Cortex of kidney (tissue), 1 donor: ENCODE measurements at places on chromosomes 12 and 14.

DNA sequence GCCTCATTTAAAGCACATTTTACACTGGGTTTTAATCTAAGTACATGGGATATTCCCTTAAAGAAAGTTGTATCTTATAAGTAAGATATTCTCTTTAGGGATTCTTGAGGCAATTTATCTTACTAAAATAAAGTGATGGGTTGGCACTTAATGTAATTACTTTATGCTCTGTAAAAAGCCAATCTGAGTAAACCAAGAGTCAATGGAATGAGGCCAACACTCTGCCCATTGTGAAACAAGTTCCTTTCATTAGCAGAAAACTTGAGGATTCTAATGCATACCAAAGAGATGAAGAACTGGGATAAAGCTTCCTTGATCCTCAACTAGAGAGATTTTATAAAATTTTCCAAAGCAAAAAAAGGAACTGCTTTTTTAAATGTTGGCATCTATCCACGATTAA is 121.2 kb downstream of the METTL25 start:
- DNase-seq = no peak

GRCh38 chr12:21553329-21553675 is 27.2 kb downstream of the SPX start:
- DNase-seq = no peak

- no peak for DNase-seq
Measured at GRCh38 chr14:29925101-29925722, 2.4 kb downstream of the PRKD1 start.

GRCh38 chr12:56084958-56085543 is 5.1 kb downstream of the ERBB3 start:
- DNase-seq = no peak

GRCh38 chr14:48723841-48724495 is 862.2 kb downstream of the RPS29 start:
- DNase-seq = no peak

GRCh38 chr12:94616203-94616729 is 34.1 kb downstream of the TMCC3 start:
- DNase-seq = no peak

DNA sequence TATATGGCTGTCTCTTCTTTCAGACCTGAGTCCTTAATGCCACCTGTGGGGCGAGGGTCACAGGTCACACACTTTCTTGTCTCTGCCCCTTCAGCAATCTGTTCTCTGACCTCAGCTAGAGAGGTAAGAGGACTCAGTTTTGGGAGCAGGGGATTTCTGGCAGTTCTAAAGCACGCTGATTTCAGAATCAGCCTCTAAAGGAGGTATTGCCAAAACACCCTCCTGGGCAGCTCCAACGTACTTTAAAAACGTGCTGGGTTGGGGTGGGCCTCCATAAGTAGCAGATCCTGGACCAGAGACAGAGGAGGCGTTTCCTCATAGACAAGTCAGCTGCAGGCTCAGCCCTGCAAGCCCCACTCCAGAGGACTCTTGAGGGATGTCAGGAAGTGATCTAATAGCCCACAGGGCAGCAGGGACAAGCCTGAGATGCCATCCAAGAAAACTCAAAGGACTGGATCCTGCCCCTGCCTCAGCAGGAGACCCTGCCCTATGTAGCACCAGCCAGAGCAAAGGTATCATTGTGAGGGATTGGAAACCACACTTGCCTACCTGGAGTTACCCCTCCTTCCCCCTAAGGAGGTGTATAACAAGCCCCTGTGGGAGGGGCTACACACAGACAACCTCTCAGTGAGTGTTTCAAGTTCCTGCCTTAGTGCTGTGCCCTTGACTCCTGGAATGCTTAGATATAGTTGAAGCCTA is 8.5 kb downstream of the CTDSP2 start:
- no peak for DNase-seq

DNA sequence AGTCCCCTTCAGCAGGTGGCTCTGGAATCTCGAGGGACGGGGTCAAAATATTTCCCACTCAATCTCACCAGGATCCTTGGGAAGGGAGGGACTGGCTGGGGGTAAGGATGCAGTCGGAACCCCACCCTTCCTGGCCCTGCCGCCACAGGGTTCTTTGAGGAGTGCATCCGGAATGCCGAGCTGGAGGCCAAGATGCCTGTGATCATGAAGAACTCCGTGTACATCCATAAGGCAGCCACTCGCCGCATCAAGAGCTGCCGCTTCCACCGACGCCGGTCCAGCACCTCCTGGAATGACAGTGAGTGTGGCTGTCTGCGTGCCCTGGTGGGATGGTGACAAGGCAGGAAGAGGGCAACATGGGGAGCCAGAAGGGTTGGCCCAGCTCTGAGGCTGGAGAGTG is 43.1 kb downstream of the PLEKHD1 start:
- DNase-seq = no peak

DNA sequence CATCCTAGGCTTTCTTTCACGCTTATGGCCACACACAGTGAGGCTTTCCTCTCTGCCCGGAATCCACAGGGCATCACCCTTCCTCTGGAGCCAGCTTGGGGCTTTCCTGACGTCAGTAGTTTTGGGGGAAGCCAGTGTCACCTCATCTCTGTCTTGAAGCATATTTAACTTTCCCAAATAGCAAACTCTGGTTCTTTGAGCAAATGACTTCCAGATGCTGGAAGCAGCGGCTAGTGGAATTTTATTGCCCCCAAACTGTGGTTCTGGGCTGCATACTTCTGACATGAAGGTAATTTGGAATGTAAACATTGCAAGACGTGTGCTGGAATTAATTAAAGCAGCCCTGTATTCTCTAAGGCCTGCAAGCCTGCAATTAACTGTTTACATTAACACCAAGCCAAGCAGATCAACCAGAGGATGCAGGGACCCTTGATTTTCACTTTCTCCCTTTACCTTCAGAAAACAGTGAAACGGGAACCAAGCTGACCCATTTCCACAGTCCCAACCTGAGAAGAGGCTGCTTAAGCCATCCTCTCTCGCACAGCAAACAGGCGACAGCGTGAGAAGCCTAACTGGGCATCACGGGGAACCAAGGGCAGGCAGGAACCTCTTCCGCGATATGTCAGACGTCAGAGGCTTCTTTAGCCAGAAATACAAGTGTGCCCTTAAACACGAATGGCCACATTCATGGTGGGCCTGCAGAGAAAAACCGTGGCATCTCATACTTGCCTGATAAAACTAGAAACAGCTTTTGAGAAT is 258.4 kb downstream of the CACNA1C start:
- no peak for DNase-seq

DNA sequence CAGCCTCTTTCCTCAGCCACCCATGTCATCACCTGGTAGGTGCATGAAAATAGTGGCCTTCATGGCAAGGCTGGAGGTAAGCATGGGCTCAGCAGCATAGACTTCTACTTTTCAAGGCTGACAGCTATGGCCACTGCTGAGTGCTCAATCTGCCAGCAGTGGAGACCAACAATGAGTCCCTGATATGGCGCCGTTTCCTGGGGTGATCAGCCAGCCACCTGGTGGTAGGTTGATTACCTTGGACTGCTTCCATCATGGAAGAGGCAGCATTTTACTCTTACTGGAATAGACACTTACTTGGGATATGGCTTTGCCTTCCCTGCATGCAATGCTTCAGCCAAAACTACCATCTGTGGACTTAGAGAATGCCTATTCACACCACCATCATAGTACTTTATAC is 39.5 kb upstream of the USP44 start:
- no peak for DNase-seq

- no peak for DNase-seq
Measured at GRCh38 chr14:90495357-90496276, 98.8 kb downstream of the CALM1 start.

GRCh38 chr12:120710805-120711296 is 593 bp downstream of the UNC119B start:
- no peak for DNase-seq

DNA sequence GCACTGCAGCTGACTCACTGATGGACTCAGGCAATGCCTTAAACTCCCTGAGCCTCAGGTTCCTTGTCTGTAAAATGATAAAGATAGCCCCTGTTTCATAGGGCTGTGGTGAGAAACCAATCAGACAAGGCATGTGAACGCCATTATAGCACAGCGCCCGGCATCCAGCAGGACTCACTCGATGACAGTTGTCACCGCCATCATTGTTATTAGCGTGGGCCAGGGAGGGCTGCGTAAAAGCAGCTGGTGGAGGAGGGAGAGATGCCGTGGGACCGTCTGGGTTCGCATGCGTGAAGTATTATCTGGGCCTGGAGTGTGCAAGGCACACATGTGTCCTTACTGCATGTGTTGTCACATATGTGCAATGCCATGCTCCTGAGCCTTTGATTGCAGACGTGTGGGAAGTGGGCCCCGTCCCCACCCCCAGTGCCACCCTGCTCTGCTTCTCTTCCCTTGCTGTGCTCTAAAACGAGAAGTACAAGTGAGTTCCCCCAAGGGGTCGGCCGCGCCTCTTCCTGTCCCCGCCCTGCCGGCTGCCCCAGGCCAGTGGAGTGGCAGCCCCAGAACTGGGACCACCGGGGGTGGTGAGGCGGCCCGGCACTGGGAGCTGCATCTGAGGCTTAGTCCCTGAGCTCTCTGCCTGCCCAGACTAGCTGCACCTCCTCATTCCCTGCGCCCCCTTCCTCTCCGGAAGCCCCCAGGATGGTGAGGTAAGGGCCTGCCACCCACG is at the start of gene PTPN6:
TSS of gene PTPN6 (plus strand) at position 546 of the 730 bp plus-strand sequence. CDS start at position 703, 157 bp downstream.
- DNase-seq = no peak

DNA sequence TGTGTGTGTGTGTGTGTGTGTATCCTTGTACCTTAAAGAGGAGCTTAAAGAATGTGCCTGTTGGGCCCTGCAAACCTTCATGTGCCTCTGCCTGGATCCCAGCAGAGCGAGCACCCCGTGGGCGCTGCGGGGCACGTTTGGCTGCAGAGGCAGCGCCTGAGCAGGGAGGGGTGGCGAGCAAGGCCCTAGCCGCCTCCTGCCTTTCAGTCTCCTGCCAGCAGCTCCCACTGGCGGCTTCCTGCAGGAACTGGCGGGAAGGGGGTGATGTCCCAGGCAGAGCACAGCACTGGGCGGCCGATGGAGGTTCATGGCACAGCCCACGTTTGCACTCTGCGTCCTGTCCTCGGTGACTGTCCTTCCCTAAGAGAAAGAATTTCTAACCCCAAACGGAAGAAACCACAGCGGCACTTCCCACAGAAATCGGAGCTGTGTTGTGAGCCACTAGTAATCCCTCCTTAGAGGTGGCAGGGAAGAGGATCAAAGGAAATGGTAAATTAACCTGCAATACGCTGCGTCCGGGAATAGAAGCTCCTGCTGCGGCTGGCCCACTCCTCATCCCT is 19.8 kb downstream of the ZBTB42 start:
- DNase-seq = no peak

DNA sequence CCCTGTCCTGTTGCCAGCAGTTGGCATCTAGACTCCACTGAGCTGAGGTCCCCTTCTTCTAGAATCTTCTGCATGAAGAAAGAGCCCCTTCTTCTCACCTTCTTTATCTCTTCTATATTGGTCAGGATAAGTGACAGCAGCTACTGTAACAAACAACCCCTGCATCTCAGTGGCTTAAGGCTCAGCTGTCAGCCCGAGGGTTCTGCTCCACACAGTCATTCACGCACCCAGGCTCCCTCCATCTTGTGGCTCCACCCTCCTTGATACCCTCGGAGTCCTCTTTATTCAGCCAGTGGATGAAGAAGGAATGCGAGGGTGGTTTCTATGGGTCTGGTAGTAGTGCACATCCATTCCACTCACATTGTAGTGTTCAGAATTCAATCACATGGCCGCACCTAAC is 10.5 kb upstream of the RFLNA start:
- DNase-seq = no peak

GRCh38 chr12:75432924-75433323 is 42.0 kb downstream of the GLIPR1L2 start:
- DNase-seq = no peak

- DNase-seq = no peak
Measured at GRCh38 chr14:58426670-58427280, 556 bp downstream of the TIMM9 start.

- no peak for DNase-seq
Measured at GRCh38 chr14:91911474-91912032, 35.9 kb downstream of the FBLN5 start.

GRCh38 chr14:74836251-74836960 is 39.5 kb downstream of the PROX2 start:
- DNase-seq = no peak

DNA sequence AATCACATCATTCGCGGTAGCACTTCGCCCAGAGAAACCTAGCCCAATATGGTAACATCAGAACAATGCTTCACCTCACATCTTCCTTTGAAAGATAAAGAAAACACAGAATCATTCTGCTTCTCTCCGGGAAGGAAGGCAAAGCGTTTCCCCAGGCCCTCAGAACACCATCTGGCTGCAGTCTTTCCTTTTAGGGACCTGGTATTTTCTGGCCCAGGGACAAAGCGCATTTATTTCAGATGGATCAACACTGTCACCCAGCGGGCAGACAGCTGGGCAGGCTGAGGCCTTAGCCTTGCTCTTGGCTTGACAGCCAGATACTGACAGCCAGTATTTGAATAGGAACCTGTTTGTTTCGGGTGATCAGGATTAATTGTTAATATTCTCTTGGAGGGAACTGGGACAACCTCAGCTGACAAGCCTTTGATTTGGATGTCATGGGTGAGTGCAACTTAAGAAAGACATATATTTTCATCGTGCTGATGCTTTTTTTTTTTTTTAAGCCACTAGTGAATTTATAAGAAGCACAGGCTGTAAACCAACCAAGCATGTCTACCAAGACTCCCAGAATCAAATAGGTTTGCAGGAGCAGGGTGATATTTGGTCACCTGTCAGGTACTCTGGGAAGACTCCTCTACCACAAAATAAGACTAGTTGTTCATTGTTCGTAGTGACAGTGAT is 118.9 kb downstream of the VEZT start:
- DNase-seq = no peak

DNA sequence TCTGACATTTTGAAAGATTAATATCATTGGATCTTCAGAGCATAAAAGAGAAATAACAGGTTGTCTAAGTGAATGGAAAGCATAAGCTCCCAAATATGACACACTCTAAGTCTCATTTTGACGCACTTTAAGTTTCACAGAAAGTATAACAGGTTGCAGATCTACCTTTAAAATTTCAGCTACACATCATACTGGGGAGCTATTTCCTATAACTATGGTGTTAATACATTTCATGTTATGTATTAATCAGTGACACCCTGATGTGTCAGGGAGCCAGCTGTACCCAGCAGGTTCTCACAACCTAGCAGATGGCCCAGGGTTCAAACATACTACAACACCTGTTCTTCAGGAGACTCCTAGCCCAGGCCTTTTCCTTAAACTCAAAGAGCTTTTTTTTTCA is 31.1 kb upstream of the TMX1 start:
- no peak for DNase-seq

DNA sequence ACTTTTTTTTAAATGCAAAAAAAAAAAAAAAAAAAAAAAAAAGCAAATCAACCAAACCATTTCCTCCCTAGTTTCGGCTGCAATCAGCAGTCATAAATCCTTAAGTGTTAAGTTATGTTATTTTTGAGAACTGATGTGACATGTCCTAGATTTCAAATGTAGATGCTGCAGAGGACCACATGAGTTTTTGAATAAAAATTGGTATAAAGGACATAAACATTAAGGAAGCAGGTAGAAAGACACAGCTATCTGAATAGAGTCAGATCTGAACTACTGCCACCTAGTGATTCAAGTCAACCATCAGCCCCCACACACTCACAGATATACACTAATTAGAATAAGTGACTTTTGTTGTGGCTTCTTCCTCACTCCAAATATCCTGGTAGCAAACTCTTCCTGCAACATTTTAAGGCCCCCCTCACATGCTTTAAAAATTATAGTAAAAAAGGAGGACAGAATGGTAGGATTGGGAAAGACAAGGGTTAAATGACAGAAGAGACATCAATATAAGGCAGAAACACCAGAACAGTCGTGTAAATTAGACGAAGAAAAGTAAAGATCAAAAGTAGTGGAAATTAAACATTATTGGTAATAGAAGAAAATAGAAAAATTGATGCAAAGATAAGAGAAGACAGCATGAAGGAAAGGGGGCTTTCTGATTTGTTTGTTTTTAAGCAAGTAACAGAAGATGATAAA is 394.5 kb upstream of the ATP2B1 start:
- DNase-seq = no peak
